ENCODE measurements at places on chromosomes 2 and 18.

DNA sequence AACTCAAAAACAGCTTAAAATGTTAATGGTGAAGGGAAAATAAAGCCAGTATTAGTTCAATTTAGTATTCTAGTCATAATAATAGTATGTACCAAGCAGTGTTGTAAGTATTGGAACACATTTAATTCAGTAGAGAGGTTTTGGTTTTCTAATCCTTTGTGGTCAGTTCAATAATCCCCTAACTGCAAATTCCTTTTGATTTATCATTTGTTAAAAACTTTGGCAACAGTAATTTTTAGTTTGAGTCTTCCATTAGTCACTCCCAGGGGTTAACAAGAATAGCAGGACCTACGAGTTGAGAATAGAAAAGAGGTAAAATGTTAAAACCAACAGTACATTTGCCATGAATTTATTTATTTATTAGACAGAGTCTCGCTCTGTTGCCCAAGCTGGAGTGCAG lies 10.7 kb downstream of the MRPL44 start:
- DNase-seq, result no peak

GRCh38 chr2:238321467-238321866 lies 1.1 kb downstream of the TRAF3IP1 start:
- no peak for DNase-seq

DNA sequence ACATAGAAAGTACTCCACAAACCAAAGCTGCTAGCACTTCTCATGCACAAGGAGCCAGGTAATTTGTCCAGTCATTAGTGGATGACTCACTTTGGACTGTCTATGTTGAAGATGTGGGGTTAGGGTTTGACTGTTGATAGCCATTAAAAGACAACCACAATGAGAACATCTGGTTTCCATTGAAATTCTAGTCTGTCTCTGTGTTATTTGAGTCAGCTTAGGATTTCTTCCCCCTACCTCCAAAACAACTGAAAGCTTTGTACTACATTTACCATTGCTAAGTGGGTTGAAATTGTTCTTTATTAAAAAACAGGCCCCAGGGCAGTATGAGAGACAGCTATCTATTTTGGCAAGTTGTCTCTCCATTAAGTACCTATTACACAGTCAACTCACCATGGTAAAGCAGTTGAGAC lies 50.2 kb upstream of the ANKRD44 start:
- no peak for DNase-seq

DNA sequence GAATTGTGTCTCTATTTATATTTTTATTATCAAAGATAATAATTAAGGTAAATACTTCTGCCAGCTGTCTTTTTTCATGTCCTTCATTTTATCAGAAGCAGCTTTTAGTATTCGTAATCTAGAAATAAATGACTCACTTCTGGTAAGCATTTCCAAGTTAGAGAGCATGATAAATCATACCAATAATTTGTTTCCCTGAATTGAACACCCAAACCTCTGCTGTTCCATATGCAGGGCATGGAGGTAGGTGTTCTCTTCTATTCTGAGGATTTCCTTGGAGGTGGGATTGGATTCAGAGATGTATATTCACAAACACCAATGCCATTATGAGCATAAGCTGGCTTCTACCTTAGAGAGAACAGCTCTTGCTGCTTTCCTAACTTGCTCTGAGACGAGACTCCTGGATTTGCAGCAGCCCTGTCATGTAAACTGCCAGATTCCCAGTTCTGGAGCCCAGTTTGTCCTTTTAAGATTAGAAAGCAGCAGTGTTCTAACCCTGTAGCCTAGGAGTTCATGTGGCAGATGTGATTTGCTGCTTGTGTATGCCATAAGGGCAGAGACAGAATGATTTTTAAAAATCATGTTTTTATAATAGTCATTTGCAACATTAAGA lies 47.5 kb downstream of the SKA1 start:
- DNase-seq, result no peak

DNA sequence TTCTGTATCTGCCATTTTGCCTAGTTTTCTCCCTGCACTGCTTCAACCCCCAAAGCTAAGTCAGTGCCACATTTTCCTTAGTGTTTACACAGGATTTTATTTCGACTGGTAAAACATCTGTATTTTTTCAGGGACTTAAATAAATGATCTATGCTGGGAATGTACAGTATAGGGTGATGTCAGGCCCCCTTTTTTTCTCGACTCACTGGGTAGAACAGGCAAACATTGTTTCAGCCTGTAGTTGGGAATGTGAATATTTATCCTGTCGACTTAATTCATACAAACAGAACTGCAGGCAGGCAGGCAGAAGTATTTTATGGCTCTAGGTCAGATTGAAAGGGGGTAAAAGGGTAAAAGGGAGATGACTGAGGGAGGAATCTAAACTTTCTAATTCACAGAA lies 123.5 kb upstream of the ZFP36L2 start:
- DNase-seq, result no peak

DNA sequence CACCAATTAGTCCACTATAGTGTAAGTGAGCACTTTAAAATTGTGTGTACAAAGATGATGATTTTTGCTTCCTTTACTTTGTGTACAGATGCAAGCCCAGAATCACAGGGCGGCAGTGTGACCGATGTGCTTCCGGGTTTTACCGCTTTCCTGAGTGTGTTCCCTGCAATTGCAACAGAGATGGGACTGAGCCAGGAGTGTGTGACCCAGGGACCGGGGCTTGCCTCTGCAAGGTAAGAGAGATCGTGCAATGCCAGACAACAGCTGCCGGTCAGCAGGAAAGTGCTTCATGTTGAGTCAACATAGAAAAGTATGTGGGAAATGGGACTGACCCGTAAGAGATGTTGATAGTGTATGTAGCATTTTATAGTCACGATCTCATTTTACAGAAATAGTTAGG lies 156.8 kb upstream of the TTC39C start:
- no peak for DNase-seq

GRCh38 chr2:47631306-47631705 lies 151.6 kb upstream of the MSH6 start:
- no peak for DNase-seq

Data from GDM1 (cell line).